ENCODE measurements at places on chromosomes 7 and 10.
A peak's percentile ranks its signal among the peaks of the same experiment; 100 is the strongest.

DNA sequence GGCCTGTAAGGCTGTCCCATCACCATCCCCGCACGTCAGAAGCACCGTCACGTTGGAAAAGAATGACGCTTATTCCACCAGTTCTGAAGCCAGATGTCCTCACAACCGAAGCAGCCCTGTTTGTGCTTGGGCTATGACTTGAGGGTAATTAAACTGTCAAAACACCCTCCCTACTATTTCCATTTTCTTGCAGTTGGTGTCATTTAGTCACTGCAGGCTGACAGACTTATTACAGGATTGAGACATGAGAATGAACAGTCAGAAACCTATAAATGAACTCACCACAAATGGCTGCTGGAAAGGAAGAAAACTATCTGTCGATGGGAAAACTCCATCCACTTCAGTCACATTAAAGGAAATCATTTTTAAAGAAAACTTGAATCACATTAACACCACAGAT, 85.3 kb downstream of the VOPP1 start:
- DNase-seq, result no peak

DNA sequence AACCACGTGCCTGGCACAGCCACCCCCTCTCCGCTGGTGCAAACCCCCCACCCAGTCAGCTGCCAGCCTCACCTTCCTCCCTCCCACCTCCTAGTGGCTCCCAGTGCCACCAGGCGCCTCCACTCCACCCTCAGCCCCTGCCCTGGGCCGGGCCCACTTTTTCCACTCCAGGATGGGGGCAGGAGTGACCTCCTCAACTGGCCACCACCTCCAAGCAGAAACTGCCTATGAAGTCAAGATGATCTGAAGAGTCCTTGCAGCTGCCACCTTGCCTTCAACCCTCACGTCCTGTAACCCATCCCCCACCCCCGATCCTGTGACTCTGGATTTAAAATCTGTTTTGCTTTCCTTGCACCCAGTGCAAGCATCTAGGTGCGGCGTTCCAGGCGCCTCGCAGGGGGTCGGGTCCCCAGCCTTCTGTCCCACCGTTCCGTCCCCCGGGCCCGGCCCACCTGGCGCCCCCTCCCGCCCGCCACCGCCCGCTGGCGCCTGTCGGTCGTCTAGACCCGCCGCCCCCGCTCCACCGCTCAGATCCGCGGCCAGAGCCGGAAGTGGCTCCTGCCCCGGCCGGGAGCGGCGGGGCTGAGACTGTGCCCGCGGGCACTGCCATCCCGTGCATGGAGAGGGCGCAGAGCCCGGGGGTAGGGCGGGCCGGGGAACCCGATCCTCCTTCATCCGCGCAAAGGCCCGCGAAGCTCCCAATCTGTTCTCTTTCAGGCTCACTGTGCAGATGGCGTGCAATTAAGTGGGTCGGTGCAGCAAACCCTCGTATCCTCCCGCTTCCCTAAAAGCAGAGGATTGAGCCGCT, 51.2 kb upstream of the GTF2I start:
- DNase-seq, result peak; percentile 42

DNA sequence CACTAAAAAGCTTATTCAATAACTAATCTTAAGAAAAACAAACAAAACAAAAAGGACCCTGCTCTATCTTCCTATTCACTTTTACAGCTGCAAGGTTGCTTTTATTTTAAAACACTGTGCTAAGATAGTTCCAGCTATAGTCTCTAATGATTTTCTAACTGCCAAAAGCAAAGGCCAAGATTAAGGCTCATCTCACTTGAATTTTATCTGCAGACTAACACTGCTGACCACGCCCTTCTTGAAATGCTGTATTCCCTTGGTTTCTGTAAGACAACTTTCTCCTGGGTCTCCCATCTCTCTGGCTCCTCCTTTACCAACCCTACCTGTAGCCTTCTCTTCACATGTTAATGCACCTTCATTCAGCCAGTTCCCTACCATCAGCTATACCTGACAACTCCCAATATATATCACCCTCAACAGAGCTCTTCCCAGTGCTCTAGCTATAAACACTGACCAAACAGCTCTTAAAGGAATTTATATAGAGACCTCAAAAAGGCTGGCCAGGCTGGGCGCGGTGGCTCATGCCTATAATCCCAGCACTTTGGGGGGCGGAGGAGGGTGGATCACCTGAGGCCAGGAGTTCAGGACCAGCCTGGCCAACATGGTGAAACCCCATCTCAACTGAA, 11.7 kb downstream of the SRPK2 start:
- no peak for DNase-seq

DNA sequence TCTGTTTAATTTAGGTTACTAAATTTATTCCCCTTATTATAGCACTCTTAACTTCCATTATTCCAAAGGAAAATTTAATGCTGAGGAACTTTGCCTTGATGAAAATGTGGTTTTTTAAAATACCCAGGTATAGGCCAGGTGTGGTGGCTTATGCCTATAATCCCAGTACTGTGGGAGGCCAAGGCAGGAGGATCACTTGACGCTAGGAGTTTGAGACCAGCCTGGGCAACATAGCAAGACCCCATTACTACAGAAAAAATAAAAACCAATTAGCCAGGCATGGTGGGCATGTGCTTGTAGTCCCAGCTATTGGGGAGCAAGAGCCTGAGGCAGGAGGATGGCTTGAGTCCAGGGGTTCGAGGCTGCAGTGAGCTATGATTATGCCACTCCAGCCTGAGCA, 32.4 kb downstream of the TMEM243 start:
- DNase-seq, result no peak

- DNase-seq, result no peak
Measured at GRCh38 chr10:88179831-88180230, 316.4 kb downstream of the PTEN start.

DNA sequence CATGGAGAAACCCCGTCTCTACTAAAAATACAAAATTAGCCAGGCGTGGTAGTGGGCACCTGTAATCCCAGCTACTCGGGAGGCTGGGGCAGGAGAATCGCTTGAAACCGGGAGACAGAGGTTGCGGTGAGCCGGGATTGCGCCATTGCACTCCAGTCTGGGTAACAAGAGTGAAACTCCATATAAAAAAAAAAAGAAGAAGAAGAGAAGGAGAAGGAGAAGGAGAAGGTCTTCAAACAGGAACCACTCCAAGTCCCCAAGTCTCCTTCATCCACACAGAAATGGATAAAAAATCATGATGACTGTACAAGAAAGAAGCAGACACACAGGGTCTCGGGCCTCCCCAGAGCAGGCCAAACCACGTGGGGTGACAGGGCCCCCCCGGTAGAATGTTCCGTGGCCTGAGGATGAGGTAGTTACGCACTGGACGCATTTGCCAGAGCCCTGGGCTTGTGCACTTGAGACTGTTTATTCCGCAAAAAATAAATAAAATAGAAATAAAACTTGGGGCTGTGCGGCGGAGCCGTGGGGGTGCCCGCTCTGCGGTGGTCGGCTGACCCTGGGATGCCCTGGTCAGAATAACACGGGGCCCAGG, 15.8 kb downstream of the VENTX start:
- DNase-seq, result no peak

All from prostate gland (tissue), 2 donors.